Cerebellar nuclear complex (tissue), 1 donor: ENCODE measurements at places on chromosomes 13 and 19.

GRCh38 chr13:100526318-100527000 lies 62.1 kb downstream of the GGACT start:
- DNase-seq, result no peak

- DNase-seq, result no peak
Observed at GRCh38 chr19:19062454-19063182, 1.2 kb upstream of the SLC25A42 start.

DNA sequence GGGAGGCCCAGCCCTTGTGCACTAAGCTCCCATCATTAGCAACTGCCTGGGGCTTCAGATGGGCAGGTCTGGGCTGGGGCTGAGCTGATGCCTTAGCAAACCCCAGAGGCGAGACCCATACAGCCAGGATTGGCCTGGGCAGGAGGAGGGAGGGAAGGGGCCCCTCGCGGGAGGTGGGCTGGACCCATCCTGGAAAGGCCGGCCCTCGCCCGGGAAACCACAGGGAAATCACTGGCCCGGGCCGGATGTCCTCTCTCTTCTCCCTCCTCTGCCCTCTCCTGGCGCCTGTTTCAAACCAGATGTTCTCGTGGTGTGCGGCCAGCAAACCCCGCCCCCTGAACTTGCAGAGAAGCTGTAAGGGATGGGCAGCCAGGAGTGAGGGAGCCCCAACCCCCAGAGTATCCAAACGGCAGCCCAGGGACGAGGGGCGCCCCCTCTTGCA lies 43.1 kb downstream of the TMEM255B start:
- DNase-seq, result no peak

- no peak for DNase-seq
Observed at GRCh38 chr13:64477146-64477545, 2753.0 kb downstream of the PCDH9 start.

DNA sequence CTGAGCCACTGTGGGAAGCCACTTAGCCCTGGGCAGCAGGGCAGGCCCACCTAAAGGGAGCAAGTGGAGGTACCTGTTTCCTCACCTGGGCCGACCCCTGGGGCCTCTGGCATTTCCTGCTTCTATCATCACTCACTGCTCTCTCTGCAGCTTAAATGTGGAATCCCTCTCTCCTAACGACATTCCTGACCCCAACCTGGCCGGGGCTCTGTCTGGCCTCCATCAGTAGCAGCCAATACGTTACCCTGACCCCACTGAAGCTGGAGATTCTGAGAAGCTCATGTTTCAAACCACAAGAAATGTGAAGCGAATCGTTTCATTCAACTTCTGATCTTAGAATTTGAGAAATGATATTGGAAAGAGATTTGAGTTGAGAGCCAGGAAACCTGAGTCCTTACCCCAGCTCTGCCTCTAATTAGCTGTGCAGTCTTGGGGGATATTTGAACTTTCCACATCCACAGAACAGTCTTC lies 39.9 kb downstream of the DOCK9 start:
- DNase-seq, result no peak
